Muscle of back (tissue), 13 donors: ENCODE measurements at places on chromosomes 6 and 20.
A peak's percentile ranks its signal among the peaks of the same experiment; 100 is the strongest.

GRCh38 chr6:128952902-128953301 lies 70.0 kb downstream of the LAMA2 start:
- no peak for DNase-seq

DNA sequence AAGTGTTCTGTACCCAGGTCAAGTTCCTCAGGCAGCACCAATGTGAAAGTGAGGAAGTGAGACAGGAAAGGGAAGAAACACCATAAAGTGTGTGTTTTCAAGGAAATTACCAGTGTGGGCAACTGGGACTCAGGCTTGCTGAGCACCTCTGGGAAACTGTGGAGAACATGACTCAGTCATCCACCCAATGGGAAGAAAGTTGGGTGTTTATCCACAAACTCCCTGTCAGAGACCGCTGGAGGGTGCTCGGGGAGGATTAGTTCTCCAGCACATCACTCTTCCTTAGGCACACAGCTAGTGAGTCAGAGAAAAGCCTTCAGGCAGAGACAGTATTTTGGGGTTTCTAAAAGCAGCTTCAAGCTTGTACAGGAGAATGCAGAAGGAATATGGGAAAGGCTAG lies 93.6 kb downstream of the PCSK2 start:
- no peak for DNase-seq

DNA sequence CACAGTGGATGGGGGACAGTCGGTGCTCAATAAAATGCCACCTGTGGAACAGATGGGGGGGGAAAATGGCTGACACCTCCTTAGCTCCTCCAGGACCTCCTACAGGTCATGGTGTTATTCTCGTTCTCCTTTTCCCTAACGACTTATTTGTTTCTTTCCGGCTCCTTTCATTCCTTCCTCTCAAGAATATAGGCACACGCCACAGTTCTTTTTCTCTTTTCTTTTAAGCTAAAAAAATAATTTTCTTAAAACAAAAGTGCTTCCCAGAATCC lies 1.4 kb upstream of the RNASET2 start:
- DNase-seq: no peak

GRCh38 chr20:56778765-56779195 lies 149.7 kb downstream of the TFAP2C start:
- DNase-seq: peak; percentile 21

GRCh38 chr6:88609983-88610382 lies 353.4 kb downstream of the RNGTT start:
- no peak for DNase-seq

DNA sequence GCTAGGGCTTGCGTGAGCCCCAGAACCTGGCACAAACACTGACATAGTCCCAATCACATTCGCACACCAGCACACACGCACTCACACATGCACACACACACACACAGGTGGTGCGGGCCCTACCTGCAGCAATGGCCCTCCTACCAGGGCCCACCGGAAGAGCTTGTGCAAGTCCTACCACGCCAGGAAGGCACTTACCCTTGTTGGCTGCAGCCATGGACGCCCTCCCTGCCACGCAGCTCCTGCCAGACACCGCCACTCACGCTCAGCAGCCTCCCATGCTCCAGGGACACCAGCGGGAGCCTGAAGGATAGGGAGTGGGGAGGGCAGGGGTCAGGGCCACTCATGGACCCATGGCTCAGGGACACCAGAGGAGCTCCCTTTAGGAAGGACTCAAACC lies 7.7 kb downstream of the ADISSP start:
- no peak for DNase-seq

GRCh38 chr6:122363769-122364483 lies 35.5 kb upstream of the HSF2 start:
- no peak for DNase-seq

- DNase-seq: no peak
Observed at GRCh38 chr6:107656883-107657282, 167.0 kb downstream of the SOBP start.
